ENCODE measurements at places on chromosomes 6 and 20.

GRCh38 chr20:52624281-52624680 is 347.9 kb upstream of the TSHZ2 start:
- no peak for DNase-seq

GRCh38 chr20:64068386-64069208 is 5.6 kb downstream of the TCEA2 start:
- DNase-seq, result no peak

- peak; percentile 32 for DNase-seq
These were observed 506 bp downstream of the RGS17 start for GRCh38 chr6:153130515-153131036.

DNA sequence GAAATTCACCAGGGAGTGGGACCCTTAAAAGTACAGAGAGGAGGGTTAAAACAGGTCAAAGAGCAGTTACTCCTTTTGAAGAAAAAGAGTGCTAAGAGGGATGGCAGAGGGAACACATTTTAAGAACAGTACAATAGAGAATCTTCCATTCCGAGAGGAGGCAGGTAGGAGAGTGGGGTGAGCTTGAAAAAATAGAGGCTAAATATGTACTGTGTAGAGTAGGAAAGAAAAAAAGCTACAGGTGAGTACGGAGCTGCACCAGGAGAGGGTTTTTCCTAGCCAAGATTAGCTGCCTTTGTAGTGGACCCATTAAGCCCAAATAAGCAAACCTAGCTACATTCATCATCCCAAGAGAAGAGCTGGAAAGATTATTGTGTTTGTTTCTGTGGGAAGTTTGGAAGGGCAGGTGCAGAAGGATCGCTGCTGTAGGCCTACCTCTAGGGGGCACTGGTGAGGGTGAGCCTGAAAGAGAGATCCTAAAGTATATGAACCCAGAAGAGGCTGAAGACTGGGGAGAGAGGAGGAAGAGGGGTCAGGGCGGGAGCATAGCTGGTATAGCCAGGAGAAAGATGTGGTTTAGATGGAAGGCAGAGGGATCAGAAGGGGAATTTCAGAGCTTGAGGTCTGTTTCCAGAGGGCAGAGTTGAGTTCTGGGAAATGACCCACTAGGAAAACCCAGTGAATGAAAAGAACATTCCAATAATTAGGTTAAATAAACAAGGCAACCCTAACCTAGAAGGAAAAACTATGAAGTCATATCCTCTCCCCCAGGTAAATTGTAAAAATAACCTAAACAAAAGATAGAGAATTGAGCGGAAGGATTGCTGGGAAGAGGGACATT is 50.2 kb upstream of the HINT3 start:
- DNase-seq, result peak; percentile 89

GRCh38 chr20:50609438-50609989 is 81.8 kb downstream of the RIPOR3 start:
- no peak for DNase-seq

DNA sequence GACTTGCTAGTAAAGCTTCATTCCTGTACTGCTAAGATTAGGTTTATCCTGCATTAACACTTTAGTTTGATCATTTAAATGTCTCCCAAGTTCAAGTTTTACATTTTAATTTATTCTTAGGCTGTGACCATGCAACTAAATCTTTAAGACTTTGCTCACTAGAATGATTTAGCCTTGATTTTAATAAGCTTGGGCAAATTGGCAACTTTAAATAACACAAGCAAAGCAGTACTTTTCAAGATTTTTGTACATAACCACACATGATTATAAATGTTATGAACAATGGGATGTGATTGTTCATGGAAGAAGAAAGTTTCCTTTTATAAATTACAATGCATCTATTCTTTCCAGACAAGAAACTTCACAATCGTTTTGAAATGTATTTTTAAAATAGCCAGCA is 948.0 kb upstream of the EPHA7 start:
- DNase-seq, result no peak

DNA sequence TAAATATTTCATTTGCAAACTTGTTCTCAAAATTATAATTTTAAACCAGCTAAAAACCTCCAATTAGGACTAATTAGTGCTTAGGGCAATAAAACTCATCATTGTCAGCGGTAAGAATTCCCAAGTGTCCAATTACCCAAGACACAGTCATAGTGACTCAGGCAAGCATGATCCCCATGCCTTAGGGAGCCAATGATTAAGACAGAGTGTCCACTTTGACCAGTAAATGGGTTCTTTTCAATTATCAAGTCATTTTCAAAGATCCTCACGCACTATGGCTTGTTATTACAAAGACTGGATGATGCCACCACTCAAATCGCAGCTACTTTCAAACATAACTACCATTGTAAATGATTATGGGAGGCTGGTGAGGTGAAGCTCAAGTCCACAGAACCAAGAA is 114.0 kb downstream of the BFSP1 start:
- no peak for DNase-seq

DNA sequence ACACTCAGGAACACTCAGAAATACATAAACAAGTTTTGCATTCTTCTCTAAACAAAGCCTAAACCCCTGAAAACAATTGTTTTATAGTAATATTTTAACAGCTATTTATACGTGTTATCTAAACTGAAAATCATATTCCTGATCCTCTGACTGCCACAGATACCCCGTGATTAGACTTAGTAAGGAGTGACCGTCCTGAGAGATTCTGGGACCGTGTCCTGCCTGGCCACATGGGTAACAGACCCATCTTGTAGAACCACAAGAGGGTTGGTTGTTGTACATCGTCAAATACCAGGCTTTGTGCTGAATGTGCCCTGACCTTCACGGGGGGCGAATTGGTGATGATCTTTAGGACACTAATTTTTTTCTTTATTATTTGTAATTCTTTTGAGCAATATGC is 214.4 kb downstream of the TMEM242 start:
- DNase-seq, result no peak

DNA sequence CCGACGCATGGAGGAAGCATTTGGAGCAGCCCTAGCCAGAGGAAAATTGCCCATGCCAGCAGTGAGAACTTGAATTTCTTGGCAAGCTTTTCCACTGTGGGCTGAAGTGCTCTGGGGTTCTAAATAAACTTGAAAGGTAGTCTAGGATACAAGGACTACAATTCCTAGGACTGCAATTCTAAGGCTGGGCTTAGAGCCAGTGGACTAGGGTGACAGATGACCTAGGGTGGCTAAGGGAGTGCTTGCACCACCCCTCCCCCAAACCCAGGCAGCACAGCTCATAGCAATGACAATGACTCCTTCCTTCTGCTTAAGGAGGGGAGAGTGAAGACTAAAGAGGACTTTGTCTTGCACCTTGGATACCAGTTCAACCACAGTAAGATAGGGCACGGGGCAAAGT is 122.3 kb downstream of the THBS2 start:
- DNase-seq, result no peak

DNA sequence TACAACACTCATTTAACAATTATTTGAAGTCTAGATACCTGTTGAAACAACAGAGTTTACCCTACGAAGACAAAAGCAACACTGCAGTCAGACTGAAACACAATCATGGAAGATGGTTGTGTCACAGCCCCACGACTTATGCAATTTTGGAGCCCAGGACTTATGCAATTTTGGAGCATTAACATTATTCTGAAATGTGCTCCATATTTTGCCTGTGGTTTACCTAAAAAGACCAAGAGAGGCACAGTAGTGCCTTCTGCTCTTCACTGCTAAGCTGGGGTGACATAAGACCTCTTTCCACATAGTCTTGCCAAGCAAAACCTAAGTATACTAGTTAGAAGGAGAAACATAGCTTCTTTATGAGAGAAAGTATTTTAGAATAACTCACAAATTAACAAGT is 216.5 kb downstream of the PTPRK start:
- DNase-seq, result no peak

- peak; percentile 76 for DNase-seq
These were observed 28.2 kb downstream of the NDRG3 start for GRCh38 chr20:36717657-36718056.

- DNase-seq, result no peak
These were observed 109.7 kb upstream of the NAA20 start for GRCh38 chr20:19907326-19908056.

- DNase-seq, result no peak
These were observed 205.7 kb downstream of the OTOR start for GRCh38 chr20:16953858-16954257.

DNA sequence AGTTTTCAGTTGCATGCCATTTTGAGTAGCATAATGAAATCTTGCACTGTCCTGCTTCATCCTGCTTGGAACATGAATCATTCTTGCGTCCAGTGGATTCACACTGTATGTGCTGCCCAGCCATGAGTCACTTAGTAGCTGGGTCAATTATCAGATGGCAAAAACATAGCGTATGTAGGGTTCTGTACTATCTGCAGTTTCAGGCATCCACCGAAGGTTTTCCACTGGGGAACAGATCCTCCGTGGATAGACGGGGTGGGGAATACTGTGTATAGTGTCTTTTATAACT is 61.4 kb downstream of the IL22RA2 start:
- DNase-seq, result no peak

- DNase-seq, result no peak
These were observed 101.1 kb downstream of the DLGAP4 start for GRCh38 chr20:36407199-36407733.

GRCh38 chr20:25285856-25286798 is 38.2 kb downstream of the PYGB start:
- no peak for DNase-seq

DNA sequence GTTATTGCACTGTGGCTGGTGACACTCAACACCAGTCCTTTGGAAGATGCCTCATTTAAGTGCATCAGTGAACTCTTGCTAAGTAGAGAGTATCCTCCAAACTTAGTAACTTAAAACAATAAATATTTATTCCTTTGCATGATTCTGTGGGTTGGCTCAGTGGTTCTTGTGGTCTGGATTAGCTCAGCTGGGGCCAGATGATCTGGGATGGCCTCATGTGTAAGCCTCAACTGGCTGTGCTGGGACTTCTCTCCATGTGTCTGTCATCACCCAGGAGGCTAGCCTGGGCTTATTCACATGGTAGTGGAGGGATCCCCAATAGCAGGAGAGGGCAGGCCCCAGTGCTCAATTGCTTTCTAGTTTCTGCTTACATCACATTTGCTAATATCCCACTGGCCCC is 8.3 kb downstream of the LRRN4 start:
- no peak for DNase-seq

- DNase-seq, result no peak
These were observed 52.6 kb upstream of the C20orf144 start for GRCh38 chr20:33609504-33609903.
